ENCODE measurements at places on chromosomes 2 and 18. TPM values are rescaled to one million over a fixed set of nuclear protein-coding genes. Genes with fewer than 3 reads are reported as not detected.
A peak's percentile ranks its signal among the peaks of the same experiment; 100 is the strongest.

GRCh38 chr2:160140471-160140870 lies 59.6 kb downstream of the ITGB6 start:
- H3K4me1 ChIP-seq, result peaks cover 18% of the 10 kb centered on the region
- H3K27me3 ChIP-seq, result no peaks in the 10 kb centered on the region

DNA sequence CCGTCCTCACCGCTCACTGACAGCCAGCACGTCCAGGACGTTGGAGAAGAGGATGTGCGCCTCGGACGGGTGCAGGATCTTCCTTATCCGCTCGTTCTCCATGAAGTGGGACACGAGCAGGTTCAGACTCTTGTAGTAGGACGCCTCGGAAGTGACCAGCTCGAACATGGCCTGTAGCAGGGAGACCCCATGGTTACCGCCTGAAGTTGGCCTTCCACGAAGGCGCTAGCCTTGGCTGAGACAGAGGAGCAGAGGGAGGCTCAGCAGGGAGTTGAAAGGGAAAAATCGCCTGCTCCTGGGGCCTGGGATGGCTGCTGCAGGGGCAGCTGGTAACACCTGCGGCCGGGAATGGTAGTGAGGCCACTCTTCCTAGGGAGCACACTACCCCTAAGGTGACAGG lies 24.7 kb downstream of the SNORC start:
- H3K36me3 ChIP-seq, result no peaks in the 10 kb centered on the region
- no peaks in the 10 kb centered on the region for H3K27me3 ChIP-seq
- peak; percentile 38 for DNase-seq
- H3K4me3 ChIP-seq, result no peak overlapping the region
- peaks cover 32% of the 10 kb centered on the region for H3K4me1 ChIP-seq

ACMSD gene
- total RNA-seq, result not detected

GRCh38 chr2:108593547-108594098 lies 59.4 kb downstream of the LIMS1 start:
- peak overlapping the region; percentile 91 for H3K27ac ChIP-seq
- no peaks in the 10 kb centered on the region for H3K27me3 ChIP-seq
- H3K4me3 ChIP-seq, result no peak overlapping the region

- H3K4me3 ChIP-seq, result no peak overlapping the region
- DNase-seq, result no peak
- H3K27me3 ChIP-seq, result no peaks in the 10 kb centered on the region
- H3K4me1 ChIP-seq, result peaks cover 29% of the 10 kb centered on the region
These were observed 165.5 kb upstream of the HAAO start for GRCh38 chr2:42957861-42958301.

- no peak overlapping the region for H3K27ac ChIP-seq
- no peak for DNase-seq
- H3K4me1 ChIP-seq, result no peaks in the 10 kb centered on the region
- H3K27me3 ChIP-seq, result 0 out of 2 replicates have a peak, but pooled peaks cover 3% of the 10 kb centered on the region
- H3K4me3 ChIP-seq, result no peak overlapping the region
These were observed 169.8 kb upstream of the SPATS2L start for GRCh38 chr2:200136655-200137054.

Measured in SJSA1 (cell line).